ENCODE measurements at places on chromosomes 6 and 20.

DNA sequence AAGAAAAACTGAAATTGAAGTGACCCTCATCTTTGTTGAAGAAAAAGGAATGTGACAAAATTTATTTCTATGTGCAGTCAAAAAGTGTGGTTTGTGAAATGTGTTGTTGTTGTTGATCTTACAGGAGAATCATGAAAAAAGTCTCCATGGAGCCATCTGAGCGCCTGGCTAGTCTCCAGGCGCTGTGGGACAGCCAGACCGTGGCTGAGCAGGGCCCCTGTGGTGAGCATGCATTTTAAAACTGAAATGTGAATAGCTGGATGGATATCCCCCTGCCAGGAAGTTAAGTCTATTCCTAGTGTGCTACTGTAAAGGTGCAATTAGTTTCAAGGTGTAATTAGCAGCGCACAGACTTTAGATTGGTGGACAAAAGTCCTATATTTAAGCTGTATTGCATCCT, 170.6 kb downstream of the CARMIL1 start:
- no peak for DNase-seq

GRCh38 chr6:41047745-41048732, 5.0 kb upstream of the APOBEC2 start:
- no peak for DNase-seq

GRCh38 chr6:21598674-21599023, 5.1 kb downstream of the SOX4 start:
- DNase-seq, result no peak

- peak; percentile 15 for DNase-seq
These were observed 185.8 kb upstream of the MAN1A1 start for GRCh38 chr6:119535332-119535731.

DNA sequence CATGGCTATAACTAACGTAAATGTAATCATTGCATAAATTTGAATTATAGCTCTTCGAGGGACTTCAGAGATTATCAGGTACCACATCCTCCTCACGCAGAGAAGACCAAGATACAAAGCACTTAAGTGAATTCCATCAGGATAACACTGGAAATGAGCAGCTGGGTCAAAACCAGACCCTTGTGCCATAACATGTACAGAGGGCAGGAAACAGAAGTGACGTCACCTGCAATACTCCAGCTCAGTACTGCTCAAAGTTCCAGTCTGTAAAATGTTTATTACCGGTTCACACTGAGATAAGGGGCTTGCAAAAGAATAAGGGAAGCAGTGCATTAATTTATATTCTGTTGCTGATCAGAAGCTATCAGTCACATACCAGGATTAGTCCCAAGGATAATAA, 45.8 kb downstream of the RGS17 start:
- DNase-seq, result no peak

DNA sequence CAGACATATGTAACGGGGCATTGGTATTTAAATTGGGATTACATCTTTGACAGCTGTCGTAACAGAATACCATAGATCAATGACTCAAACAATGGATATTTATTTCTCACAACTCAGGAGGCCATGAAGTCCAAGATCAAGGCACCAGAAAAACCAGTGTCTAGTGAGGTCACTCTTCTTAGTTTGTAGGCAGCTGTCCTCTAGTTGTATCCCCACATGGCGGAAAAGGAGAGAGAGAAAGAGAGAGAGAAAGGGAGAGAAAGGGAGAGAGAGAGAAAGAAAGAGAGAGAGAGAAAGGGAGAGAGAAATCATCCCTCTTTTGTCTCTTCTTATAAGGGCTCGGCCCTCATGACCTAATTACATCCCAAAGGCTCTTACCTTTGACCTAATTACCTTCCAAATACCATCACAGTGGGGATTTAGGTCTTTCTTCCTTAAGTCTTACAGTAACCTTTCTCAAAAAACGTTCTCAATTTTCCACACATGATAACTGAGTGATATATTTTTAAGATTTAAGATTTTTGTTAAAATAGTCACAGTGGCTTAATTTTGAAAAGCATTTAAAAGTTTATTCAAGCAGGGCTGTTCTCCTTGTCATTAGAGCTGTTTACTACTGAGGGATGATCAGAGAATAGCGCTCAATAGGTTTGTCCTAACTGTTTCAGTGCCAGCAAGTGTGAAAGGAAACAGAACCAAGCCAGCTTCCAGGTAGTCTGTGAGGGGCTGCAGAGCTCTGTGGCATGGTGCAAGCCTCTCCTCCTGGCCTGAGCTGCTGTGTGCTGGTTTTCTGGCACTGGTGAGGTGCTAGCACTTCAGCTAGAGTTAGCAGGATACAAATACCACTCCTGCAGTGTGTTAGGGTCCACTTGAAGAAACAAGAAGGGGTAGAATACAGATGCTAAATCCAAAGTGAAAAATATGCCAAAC, 79.0 kb downstream of the IMPG1 start:
- no peak for DNase-seq

DNA sequence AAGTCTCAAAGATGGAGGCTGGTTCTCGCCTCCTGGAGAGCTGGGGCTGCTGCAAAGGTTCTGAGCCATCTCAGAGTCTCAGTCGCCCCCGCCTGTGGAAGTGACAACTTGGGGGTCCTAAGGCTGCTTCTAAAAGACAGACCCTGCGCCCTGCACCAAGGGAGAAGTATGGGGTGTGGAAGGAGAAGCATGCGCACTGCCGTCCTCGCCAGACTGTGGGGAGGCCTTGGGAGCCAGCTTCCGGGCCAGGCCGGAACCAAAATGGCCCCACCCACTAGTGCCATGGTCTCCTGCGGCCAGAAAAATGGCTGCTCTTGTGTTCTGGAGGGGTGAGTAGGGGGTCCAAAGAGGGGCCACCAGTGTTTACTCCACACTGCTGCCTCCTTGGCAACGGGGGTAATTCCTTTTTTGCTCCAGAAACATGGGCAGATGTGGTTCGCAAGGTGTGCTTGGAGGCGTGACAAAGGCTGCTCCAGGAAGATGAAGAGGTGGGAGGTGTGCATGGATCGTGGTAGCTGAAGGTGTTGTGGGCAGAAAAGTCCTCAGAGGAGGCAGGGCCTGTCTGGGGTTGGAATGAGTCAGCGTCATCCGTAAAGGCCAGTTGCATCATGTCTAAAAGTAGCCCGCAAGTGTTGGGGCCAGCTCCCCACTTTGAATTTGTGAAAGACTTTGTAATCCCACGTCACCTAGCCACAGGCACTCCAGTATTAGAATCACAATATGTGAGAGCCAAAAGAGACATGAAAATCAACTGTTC, 329.8 kb upstream of the SOX4 start:
- no peak for DNase-seq

GRCh38 chr6:1869769-1870168, 260.1 kb downstream of the FOXC1 start:
- DNase-seq, result no peak

DNA sequence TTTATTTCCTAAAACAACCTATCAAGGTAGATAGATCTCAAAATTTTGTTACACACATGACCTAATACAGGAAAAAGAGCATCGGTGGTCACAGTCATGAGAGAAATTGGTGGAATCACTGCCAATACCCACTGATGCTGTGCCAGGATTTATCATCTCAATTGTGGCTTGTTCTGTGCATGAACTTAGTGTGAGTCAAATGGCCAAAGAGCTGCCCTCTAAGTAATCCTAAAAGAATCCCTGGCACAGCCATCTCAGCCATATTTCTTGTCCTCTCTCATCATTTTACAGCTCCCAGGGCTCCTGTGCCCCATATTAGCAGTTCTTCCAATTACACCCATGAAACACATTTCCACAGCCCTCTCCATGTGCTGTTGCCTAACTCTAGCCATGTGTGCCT, 6.1 kb downstream of the GSTA5 start:
- DNase-seq, result no peak
